T-helper 1 cell (primary cell): ENCODE measurements at places on chromosomes 7 and 10.

GRCh38 chr7:77315182-77315591 lies 101.0 kb downstream of the GSAP start:
- DNase-seq = no peak

DNA sequence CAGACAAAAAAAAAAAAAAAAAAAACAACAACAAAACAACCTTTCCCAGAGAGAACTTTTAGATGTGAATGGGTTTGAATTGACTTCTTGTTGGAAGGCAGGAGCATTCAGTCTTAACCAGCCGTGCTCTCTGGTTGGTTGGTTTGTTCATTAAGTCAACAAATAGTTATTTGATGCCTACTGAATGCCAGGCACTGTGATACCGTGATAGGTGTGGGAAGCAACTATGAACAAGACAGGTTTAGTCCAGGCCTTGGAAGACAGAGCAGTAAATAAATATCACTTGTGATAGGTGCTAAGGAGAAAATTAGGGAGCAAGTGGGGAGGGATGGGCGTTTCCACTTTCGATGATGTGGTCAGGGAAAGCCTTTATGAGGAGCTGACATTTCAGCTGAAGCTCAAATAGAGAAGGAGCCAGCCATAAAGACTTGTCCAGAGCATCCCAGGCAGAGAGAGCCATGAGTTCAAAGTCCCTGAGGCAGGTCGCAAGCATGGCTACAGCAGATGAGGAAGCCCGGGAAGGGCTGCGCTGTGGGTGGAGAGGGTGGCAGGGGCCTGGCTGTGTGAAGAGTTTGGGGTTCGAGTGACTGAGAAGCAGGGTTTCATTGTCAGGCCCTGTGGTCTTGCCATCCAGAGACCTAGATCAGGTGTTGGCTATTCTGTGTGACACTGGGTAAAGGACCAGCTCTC lies 8.0 kb downstream of the TSPAN15 start:
- no peak for DNase-seq

- DNase-seq = no peak
Observed at GRCh38 chr10:104274762-104275721, 6.1 kb downstream of the GSTO2 start.

DNA sequence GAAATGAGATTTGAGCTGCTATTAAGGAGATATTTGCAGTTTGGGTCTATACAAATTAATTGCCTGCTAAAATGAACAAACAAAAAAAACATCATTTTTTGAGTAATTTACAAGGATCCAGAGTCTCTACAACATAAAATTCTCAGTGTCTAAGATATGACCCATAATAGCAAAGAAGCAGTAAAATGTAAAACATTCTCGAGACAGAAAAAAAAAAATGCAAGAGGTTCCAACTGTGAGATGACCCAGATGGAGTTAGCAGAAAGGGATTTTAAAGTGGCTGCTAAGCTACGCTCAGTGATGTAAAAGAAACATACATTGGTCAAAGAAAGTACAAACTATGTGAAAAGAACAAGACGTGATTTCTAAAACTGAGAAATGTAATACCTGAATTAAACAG lies 471.0 kb downstream of the SH2D4B start:
- no peak for DNase-seq

DNA sequence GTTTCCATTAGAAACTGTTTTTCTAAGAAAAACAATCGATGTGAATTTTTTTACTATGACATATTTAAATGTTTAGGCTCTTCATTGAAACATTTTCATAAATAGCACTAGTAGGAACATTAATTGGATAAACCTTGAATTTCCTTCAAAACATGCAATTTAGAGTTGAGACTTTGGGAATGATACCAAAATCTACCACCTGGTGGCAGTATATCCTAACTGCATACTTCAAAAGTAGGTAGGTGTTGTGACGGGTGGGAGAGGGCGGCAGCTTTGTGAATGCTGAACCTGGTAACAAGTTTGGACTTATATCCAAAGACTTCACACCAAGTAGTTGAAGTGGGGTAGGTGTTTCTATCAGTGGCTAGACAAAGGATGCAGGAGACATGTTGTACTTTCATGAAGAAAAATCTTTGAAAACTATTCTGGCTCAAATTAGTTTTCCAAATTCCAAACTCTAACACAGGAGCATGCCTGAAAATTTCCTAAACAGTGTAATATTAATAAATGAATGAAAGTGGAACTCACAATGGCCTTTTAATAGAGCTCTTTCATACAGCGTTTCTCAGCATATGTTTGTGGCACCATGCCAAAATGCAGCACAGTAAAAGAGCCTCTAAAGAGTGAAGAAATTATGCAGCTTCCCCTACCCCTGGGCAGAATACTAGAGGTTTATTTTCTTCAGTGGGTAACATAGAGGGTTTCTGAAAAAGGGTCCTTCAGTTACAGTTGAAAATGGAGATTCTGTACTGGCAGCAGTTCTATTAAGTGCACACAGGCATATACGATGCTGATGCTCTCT lies 201.0 kb upstream of the TPK1 start:
- no peak for DNase-seq

DNA sequence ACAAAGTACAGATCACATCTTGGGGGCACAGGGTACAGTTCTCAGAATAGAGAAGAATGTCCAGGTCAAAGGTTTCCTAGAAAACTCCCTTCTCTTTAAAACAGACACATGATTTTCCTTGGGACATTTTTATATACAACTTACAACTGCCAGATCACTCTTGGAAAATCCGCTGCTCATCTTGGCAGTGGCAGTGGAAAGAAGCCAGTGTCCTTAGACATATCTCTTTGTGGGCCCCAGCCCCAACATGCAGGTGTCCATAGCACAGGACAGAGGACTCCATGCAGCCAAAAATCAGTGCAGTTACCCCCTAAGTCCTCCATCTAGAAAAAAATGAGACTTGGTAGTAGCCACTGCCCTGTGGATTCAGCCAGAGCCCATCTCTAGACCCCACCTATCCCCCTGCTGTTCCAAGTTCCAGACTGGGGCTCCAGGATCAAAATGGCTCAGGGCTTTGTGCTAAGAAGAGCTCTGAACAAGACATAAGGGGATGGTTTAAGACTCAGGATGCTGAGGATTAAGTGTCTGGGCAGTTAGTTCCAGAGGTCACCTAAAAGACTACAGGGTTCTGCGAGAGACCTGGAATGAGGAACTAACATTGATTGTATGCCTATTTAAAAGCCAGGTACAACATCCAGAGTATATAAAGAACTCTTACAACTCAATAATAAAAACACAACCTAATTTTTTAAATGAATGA lies 34.4 kb downstream of the HIPK2 start:
- DNase-seq = no peak

- DNase-seq = no peak
Observed at GRCh38 chr7:134710511-134710853, 63.8 kb downstream of the BPGM start.

DNA sequence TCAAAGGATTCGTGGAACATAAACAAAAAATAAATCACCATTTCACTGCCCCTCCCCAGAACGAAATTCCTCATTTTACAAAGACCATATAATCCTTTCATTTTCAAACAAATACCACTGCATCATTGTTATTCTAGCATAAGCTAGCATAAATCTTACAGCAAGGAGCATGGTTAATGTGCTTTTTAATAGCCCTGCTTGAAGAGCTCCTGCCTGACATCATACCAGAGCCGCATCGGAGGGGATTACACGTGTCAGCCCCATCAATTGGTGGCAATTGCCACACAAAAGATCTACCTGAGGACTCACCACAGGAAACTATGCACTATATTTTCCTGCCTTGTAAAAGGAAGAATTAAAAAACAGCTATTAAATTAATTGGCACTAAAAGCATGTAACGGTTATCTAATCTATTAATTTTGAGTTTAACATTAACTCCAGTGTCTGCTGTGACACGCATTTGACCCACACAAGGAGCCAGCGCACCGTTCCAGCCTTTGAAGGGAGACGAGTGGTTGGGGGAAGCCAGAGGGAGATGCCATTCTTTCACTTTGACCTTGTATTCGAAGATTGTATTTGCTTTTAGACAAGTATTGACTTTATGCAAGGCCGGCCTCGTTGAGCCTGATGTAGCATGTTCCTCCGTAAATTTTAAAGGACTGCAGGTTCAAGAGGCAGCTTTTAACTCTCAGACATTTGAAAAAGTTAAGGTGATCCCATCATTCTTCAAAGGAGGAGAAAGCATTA lies 261.1 kb upstream of the RNF32 start:
- DNase-seq = no peak

DNA sequence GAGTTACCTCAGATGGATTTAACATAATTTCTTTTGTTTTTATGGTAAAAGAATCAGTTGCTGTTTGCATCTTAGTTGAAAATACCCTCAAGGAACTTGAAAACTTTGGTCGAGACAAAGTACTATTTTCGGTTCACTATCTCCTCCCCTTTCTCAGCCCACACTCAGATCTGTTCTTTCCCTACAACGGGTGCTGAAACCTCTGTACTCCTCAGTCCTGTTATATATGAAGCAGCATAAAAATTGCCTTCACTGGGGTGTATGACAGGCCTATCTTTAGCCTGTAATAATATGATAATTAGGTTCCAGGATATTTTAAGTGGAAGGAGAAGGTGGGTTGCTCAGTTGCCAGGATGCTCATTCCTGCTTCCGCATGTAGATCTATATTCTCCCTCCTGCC lies 105.2 kb upstream of the NOBOX start:
- peak; percentile 38 for DNase-seq

DNA sequence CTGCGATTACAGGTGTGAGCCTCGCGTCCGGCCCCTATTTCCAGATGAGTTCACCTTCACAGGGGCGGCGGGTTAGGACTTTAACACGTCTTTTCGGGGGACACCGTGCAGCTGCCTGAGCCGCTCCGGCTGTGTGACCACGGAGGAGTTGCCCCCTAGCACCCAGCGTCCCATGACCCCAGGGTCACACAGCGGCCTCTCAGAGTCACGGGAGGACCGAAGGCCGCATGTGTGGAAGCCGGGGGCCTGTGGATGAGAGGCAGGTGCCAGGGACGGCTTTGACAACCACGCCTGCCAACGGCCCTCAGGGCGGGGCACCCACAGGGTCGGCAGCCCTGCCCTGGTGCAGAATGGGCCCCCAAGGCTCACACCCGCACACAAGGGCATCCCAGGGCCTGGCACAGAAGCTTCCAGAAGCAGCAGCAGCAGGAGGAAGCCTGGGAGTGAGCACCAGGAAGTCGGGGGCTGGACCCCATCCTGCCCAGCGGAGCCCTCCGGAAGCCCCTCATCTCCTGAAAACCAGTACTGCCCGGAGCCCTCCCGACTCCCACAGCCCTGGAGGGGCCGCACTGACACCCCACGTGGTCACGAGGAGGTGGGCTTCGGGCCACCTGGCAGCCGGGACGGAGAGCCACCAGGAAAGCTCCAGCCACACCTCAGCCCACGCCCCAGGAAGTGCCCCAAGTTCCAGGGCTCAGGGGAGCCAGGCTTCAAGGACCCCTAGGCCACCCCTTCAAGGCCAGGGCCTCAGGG lies 32.7 kb downstream of the ADAP1 start:
- DNase-seq = no peak

DNA sequence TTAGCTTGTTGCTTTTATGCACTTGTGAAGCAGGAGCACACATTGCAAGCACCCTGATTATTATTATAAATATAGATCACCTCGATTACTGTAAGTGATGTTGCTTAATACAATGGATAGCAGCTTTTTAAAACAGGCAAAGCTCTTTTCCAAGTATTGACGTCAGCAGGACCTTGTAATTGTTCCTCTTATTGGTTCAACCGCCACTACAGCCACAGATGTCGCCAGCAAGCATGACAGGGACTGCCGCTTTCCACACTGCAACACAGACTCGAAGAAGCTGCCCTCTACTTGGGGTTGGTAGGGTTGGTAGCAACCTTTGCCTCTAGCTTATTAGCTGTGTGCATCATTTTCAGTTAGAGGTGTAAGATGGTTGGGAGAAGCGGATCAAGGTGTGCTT lies 167.6 kb downstream of the ZNF365 start:
- no peak for DNase-seq

DNA sequence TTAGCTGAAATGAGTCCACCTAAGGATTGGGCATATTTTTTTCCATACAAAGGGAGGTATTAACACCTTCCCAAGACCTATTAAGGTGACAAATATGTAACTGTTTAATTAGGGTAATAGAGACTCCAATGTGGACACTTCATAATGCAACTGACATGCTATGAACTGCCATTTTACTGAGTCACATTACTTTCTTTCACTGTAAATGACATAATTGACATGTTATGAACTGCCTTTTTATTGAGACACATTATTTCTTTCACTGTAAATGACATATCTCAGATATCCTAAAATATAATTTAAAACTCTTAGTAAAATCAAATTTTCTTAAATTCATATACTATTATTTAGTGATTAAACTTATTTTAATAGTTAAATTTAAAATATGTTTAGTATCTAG lies 528.8 kb upstream of the PCDH15 start:
- no peak for DNase-seq

- DNase-seq = no peak
Observed at GRCh38 chr10:131567279-131568162, 256.0 kb upstream of the TCERG1L start.

DNA sequence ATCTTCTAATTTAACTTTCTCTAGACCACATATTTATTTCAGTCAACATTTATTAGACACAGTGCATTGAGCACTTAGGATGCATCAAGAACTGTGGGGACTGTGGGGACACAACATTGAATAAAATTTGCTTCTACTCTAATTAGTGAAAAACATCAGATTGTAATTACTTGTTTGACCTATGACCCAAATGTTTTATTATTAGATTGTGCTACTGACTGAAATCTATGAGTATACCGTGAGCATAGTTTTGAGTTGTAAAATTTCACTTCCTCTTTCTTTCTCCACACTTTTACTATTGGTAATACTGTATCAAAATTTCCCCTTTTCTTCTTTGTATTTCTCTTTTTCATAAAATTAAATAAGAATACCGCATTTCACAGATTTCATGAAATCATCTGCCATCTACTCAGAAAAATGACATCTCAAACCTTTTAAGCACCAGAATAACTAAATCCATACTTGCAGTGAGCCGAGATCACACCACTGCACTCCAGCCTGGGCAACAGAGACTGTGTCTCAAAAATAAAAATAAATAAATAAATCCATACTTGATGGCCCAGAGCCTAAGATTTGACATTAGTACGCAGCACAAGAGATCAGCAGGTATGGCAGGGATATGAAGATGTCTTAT lies 25.4 kb upstream of the INPP5F start:
- no peak for DNase-seq

GRCh38 chr7:36781011-36781738 lies 56.9 kb upstream of the AOAH start:
- no peak for DNase-seq

GRCh38 chr7:150946421-150947240 lies 31.5 kb downstream of the KCNH2 start:
- no peak for DNase-seq

DNA sequence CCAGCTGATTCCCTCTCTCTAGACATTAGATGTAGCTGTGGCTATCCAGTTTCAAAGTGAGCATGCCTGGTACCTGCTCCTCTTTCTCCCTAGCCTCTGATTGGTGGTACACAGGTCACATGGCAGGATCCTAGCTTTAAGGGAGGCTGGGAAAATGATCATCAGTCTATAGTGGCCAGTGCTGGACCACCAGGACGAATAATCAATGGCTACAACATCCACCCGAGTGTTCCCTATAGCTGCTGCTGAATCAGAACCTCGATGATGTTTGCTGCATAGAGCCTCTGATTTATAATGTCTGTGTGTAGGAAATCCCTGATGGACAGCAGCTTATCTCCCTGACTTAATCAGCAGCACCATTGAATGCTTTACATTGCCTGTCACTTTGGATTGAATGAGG lies 28.9 kb upstream of the LMTK2 start:
- no peak for DNase-seq

GRCh38 chr10:132946-133898 lies 2.0 kb upstream of the ZMYND11 start:
- no peak for DNase-seq

GRCh38 chr10:61835069-61835945 lies 66.2 kb upstream of the ARID5B start:
- no peak for DNase-seq
